ENCODE measurements at places on chromosomes 12 and 14.

GRCh38 chr12:15044471-15044870 is 71.6 kb downstream of the PDE6H start:
- peak; percentile 45 for DNase-seq

GRCh38 chr12:90262251-90262650 is 553.6 kb upstream of the ATP2B1 start:
- DNase-seq: peak; percentile 36

GRCh38 chr12:115504306-115505290 is 772.9 kb downstream of the MED13L start:
- no peak for DNase-seq

- no peak for DNase-seq
Observed at GRCh38 chr14:104806625-104807465, 5.9 kb downstream of the ZBTB42 start.

- peak; percentile 46 for DNase-seq
Observed at GRCh38 chr14:104795781-104796686, 486 bp upstream of the AKT1 start.

DNA sequence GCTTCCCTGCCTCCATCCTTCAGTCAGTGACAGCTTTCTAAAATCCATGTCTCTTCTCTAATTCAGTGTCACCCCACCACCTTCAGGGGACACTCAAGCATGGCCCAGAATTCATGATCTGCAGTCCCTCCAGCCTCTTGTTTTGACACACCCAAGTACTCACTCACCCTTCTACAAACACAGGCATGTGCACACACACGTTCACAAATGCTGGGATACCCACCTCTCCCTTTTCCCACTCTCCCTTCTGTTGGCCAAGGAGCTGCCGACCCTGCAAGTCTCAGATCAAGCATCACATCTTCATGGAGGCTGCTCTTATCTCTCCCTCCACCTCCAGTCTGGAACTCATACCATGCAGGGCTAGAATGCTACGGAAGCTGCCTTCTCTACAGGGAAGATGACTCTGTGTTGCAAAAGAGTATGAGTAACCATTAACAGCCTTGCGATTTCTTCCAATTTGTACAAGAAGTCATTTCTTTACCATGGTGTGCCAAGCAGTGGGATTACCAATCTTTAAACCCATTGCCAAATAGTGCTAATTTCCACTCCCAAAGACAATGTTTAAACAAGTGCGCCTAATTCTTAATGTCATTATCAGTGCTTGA is 196.1 kb downstream of the BCL11B start:
- DNase-seq: peak; percentile 5

- peak; percentile 49 for DNase-seq
Observed at GRCh38 chr12:79956896-79957295, 22.0 kb upstream of the PPP1R12A start.

- no peak for DNase-seq
Observed at GRCh38 chr12:116122628-116123027, 154.9 kb downstream of the MED13L start.

- DNase-seq: peak; percentile 38
Observed at GRCh38 chr14:39491134-39491571, 58.9 kb upstream of the FBXO33 start.

DNA sequence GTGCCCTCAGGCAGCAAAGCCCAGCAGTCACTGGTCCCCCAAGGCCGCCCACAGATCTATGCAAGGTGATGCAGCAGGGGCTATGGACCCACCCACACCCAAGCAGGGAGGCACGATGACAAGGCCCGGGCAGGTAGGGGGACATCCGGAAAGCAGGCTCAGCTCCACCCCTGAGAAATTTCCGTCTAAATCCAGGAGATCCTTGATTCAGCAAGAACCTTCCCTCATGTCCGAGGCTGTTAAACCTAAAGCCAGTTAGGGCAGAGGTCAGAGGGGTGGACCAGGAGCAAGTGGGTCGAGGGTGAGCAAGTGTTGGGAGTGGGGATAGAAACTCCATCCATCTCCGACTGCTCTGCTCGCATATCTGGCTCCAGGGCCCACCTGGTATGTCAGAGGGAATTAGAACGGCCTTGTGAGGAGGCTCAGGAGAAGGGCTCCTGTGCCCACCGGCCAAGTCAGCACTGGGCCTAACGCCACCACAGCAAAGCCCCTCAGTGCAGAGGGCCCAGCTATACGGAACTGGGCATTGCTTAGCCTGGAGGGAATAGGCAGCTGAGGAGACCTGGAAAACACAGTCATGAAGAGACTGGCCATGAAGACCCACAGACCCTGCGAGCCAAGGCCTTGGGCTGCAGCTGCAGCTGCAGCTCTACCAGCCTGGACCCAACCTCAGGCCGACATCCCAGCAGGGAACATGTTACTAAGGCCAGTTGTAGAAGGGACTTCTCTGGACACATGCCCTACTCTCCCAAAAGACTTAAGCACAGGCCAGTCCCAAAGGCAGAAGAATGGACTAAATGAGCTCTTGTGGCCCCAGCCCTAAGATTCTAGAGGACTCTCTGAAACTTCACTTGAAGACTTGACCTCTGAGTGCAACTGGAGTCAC is 34.3 kb downstream of the DAD1 start:
- DNase-seq: no peak

DNA sequence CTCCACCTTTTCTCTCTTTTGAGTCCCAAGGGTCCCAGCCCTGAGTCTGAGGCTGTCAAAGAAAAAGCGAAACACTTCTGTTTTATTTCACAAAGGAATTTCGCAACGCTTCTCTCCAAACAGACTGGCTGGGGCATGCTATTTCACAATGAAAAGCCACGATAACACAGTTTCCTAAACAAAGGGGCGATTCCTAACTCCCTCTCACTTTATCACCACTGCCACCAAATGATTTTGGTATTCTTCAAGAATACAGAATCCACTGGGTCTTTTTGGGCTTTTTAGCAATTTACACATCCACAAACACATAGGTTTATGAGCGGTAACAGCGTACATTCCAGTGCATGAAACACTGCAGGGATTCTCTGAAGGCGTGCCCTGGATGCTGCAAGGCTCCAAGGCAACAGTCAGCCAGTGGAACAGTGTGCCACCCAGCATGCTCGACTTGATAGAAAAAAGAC is 161.2 kb downstream of the DAD1 start:
- DNase-seq: peak; percentile 63

DNA sequence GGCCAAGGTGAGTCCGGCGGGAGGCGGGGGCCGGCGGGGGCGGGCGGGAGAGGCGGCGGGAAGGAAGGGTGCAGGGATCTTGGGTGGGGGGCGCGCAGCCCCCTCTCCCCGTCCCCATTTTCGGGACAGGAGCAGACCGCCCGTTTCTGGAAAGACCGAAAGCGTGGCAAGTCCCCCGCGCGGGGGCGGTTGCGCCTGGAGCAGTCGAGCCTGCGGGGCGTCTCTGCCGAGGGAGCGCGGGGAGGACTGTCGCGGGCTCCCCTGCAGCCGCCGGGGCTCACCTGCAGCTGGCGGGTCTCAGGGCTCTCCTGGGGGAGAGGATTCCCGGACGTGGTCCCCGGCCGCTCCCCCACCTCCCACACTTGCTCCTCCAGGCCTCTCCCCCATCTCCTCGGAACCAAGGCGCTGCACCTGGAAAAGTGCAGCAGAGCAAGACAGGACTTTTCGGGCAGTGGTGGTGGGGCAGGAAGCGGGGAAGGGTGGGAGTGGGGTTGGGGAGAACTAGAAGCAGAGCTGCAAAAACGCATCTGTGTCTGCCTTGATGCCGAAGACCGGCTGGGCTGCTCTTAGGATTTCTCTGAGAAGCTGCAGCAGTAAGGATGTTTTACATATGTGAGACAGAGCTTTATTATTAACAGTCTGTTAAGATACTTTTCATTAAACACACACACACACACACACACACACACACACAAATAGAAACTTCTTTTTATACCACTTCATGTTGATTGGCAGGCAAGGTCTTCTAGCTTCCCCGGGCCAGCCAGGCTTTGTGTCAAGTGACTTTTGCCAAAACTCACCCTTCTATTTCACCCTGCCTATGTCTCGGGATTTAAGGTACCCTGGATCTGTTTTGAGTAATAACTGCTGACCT is 677 bp downstream of the C12orf75 start:
- no peak for DNase-seq

GRCh38 chr12:128328961-128329360 is 62.0 kb downstream of the TMEM132C start:
- DNase-seq: no peak

GRCh38 chr12:108241986-108242703 is 97.0 kb downstream of the CMKLR1 start:
- DNase-seq: no peak

DNA sequence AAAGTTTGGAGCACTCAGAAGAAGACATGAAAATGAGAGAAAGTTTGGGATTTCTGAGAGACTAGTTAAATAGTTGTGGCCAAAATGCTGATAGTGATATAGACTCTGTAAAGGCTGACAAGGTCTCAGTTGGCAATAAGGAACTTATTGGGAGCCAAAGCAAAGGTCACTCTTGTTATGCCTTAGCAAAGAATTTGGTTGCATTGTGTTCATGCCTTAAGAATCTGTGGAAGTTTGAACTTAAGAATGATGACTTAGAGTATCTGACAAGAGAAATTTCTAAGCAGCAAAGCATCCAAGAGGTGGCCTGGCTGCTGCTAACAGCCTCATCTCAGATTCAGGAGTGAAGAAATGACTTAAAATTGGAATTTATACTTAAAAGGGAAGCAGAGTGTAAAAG is 113.8 kb downstream of the PIK3C2G start:
- DNase-seq: peak; percentile 56

GRCh38 chr12:131803961-131804521 is 24.2 kb upstream of the MMP17 start:
- DNase-seq: peak; percentile 75

DNA sequence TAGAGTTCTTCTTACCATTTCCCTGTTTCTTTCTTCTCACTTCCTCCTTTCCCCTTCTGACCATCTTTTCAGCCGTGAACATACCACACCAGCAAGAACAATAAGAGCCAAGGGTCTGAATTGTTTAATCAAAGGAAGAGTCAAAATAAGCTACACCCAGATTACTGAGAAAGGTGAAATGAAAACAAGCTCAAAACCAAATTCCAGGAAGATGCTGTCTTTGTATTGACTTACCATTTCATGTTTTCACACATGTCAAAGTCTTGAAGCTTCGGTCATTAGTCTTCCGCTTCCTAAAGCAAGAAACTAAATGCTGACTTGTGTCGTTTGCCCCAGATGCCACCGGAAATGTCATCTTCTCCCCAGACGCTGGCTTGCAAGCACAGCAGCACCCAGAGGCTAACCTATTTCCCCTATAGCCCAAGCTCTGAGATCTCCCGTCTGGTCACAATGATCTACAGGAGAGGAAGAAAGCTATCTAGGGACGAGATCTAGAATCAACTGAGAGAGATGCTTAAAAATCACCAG is 136.5 kb upstream of the AMIGO2 start:
- DNase-seq: no peak

- DNase-seq: no peak
Observed at GRCh38 chr12:131915823-131916222, 13.3 kb upstream of the PUS1 start.

- DNase-seq: no peak
Observed at GRCh38 chr12:44059476-44059875, 223.6 kb downstream of the TMEM117 start.

GRCh38 chr14:81727218-81727617 is 193.6 kb upstream of the SEL1L start:
- no peak for DNase-seq
